A549 treated with Hydrocortisone at 1 μM for 4 hours (cell line): ENCODE measurements at places on chromosomes 7 and 10. TPM values are rescaled to one million over a fixed set of nuclear protein-coding genes. Genes with fewer than 3 reads are reported as not detected.

The SMKR1 gene
- total RNA-seq = 7.0 to 11.1 TPM (median 10.4 TPM) in 5 replicates

The GPR146 gene
- total RNA-seq = 1.5 to 2.3 TPM (median 1.8 TPM) in 5 replicates

The CDK1 gene
- total RNA-seq = 82.4 to 105 TPM (median 90.7 TPM) in 5 replicates

The SPDYE5 gene
- total RNA-seq = not detected in 5 replicates

The ITIH5 gene
- total RNA-seq = 0.02 to 0.20 TPM (median 0.13 TPM) in 5 replicates

The HYAL4 gene
- total RNA-seq = not detected in 5 replicates

The PRKG1 gene
- 0.01 to 0.02 TPM in 2 of 5 replicates, not detected in the others for total RNA-seq

The UPK3B gene
- 11.5 to 19.6 TPM (median 17.6 TPM) in 5 replicates for total RNA-seq

The EN2 gene
- total RNA-seq = 0.68 to 0.97 TPM (median 0.83 TPM) in 5 replicates

The ATOH7 gene
- 0.10 to 0.27 TPM (median 0.22 TPM) in 5 replicates for total RNA-seq

The DMTF1 gene
- 14.7 to 22.4 TPM (median 18.5 TPM) in 5 replicates for total RNA-seq

The TAS2R41 gene
- not detected in 5 replicates for total RNA-seq

The PRR15 gene
- 4.0 to 5.6 TPM (median 4.9 TPM) in 5 replicates for total RNA-seq

The AGAP5 gene
- total RNA-seq = 2.0 to 3.8 TPM (median 2.4 TPM) in 5 replicates

The GPR158 gene
- 0.05 to 0.07 TPM (median 0.05 TPM) in 5 replicates for total RNA-seq

The EBLN1 gene
- not detected in 5 replicates for total RNA-seq
